ENCODE measurements at places on chromosomes 2 and 18.

GRCh38 chr18:29028560-29028959 lies 851.6 kb upstream of the CDH2 start:
- no peak for DNase-seq

DNA sequence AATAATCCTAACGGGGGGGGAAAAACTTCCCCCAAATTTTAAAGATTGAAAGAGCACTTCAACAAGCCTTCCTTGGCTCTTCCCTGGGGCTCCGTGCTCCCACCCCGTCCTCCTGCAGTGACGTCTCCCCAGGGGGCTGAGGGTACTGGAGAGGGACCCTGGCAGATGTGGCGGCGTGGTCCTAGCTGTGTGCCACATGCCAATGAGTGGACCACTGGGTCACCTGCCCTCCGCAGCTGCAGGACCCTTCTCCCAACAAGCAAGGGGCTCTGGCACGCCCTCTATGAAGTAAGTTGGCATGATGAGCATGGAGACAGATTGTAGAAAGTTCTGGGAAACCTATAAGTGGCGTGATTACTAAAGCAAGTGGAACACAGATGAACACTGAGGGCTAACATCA lies 46.7 kb downstream of the PXDN start:
- no peak for DNase-seq

DNA sequence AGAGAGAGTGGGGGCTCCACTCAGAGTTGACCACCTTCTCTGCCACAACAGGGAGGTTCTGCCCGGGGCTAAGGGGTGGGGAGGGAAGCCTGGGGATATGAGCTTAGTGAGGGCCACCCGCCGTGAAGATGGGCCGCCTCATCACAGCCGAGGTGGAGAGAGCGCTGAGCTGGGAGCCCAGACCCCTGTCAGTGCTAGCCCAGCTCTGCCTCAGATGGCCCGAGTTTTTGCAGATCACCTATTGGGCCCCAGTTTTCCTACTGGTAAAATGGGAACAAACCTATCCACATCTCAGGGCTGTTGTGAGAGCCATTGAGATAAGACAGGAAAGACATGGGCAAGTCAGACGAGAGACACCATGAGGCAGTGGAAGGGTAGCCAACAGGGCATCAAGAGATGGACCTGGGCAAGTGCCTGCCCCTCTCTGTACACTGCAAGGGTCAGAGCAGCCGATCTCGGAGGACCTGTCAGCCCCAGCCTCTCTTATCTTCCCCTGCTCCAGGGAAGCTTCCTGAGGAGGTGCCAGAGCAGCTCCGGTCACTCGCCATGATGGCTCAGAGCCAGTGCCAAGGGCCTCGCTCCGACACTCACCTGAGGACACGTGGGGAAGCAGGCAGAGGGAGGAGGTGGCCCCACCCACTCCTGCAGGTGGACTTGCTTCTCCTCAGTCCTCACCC lies 88.9 kb downstream of the MCFD2 start:
- no peak for DNase-seq

DNA sequence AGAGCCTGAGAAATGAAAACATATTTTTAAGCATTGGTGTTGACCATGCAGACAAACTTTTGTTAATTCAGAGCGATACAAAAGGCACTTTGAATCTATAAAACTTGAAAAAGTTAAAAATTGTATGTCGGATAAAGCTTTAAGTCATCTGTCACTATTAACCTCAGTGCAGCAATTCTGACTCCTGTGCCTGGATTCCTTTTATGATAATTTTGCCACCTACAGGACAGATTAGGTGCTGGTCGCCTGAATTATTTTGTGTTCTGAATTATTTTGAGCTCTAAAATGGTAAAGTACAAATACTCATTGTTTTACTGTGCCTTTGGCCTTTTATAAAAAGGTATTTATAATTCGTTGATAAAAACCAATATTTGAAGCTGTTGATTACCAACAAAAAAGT lies 19.4 kb upstream of the RNF138 start:
- DNase-seq, result no peak

GRCh38 chr2:122210898-122211856 lies 455.7 kb downstream of the TSN start:
- no peak for DNase-seq

GRCh38 chr2:1831620-1832367 lies 87.5 kb upstream of the PXDN start:
- DNase-seq, result no peak

- no peak for DNase-seq
Observed at GRCh38 chr2:134127496-134127895, 126.4 kb upstream of the MGAT5 start.

DNA sequence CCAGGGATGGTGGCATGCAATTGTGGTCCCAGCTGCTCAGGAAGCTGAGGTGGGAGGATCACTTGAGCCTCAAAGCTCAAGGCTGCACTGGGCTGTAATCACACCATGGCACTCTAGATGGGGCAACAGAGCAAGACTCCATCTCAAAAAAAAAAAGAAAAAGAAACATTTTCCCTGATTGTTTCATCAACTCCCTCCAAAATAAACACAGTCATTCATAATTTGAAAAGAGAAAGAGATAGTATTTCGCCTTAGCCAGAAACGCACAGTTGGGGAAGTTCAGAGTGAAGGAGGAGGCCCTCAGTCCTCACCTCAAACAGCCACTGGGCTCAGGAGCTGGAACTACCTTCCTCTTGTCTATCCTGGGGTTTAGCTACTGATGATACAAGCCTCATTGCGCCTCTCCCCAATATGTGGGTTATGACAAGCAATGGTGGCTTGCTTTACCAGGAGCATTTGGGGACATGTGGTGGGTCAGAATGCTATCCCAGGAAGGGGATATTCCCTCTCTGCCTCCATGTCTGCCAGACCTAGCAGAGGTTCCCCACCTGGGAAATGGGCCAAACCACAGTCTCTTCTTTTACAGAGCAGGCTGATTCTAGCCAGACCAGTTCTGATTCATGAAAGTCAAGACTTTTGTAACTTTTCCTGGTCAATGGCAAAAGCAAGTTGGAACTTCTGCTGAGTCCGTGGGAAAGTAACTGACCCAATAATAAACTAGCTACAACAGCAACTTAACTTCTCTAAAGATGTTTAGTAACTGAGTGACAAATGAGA lies 22.2 kb upstream of the TMEM87B start:
- DNase-seq, result no peak

GRCh38 chr2:142189501-142189900 lies 58.7 kb upstream of the LRP1B start:
- DNase-seq, result no peak

DNA sequence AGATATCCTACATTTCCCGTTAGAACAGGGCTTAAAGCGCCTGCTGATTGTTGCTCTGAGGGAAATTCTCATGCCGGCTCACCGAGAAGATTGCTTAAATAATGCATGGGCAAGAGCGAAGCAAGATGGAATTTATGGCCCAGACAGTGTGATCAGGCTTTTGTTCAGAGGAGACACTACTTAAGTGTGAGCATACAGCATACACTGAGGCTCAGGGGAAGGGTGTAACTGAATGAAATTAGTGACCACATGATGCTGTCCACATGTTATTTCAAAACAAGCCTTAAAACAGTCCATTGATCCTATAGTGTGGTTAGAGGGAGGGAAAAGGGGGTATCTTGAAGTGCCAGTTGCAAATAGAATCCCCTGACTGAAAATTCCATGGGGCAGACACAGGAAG lies 125.5 kb downstream of the RAPGEF4 start:
- no peak for DNase-seq

DNA sequence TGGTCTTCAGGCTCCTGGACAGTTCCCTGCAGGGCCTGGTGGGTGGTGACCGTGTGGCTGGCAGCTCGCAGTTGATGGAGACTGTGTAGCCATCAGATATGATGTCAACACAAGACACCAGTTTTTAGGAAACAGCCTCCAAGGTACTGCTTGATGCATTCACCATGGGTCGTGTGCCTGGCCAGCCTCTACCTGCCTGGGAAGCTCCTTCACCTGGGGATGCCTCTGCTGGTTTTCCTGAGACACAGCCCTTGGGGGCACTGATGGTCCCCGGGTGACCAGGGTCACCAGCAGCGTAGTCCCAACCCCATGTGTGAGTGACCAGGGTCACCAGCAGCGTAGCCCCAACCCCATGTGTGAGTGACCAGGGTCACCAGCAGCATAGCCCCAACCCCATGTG lies 33.6 kb upstream of the KCNG2 start:
- no peak for DNase-seq
